Mammary epithelial cell (primary cell): ENCODE measurements at places on chromosomes 3 and 15.

DNA sequence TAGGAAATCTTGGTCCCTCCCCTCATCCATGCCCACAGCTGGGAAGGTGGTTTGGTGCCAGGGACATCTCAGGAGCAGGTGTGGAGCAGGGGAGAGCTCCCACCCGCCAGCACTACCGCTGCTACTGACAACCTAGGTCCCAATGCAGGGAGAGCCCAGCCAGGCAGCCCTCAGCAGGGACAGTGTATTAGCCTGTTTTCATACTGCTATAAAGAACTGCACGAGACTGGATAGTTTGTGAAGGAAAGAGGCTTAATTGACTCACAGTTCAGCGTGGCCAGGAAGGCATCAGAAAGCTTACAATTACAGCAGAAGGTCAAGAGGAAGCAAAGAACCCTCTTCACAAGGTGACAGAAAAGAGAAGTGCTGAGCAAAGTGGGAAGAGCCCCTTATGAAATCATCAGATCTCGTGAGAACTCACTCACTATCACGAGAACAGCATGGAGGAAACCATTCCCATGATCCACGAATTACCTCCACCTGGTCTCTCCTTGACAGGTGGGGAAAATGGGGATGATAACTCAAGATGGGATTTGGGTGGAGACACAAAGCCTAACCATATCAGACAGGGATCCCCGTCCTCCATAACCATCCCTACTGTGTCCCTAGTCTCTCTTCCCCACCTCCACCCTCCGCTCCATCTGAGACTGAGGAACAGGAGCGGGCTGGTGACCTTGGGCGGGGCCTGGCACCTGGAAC, 218.6 kb downstream of the TBC1D2B start:
- DNase-seq: no peak

GRCh38 chr15:90501898-90502297, 27.8 kb upstream of the CRTC3 start:
- no peak for DNase-seq

DNA sequence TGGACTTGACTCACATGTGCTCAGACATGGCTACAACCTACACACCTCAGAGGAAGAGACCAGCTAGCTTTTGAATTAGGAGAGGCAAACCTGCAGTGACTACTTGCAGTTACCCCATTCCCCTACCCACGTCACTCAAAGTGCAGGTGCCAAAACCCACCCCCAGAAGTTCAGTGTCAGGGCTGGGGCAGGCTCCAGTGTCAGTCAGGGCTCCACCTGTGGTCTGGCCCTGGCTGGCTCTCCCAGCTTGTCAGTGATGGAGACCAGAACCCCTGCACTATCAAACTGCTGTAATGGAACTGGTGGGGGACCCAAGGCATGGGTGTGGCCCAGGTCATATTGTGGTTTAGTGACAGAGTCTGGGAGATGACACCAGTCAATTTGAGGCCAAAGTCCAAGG, 32.6 kb upstream of the SLC41A3 start:
- no peak for DNase-seq

DNA sequence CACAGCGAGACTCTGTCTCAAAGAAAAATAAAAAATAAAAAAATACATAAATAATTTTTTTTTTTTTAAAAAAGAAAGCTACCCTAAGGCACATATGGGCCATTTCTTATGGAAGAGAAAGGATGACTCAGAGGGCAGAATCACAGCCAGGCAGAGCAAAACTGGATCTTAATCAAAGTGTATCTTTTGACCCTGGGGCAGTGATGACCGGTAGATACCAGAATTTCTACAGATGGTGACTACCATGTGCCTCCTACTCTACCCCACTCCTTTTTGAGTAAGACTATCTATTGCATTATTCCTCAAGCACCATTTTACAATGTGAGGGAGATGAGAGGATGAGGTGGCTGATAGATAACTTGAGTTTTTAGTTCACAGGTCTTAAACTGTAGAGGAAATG, 26.0 kb downstream of the TARS3 start:
- peak; percentile 74 for DNase-seq

- no peak for DNase-seq
Measured at GRCh38 chr3:168197162-168197561, 101.4 kb upstream of the GOLIM4 start.

- DNase-seq: no peak
Measured at GRCh38 chr15:58529041-58529440, 97.2 kb downstream of the LIPC start.

DNA sequence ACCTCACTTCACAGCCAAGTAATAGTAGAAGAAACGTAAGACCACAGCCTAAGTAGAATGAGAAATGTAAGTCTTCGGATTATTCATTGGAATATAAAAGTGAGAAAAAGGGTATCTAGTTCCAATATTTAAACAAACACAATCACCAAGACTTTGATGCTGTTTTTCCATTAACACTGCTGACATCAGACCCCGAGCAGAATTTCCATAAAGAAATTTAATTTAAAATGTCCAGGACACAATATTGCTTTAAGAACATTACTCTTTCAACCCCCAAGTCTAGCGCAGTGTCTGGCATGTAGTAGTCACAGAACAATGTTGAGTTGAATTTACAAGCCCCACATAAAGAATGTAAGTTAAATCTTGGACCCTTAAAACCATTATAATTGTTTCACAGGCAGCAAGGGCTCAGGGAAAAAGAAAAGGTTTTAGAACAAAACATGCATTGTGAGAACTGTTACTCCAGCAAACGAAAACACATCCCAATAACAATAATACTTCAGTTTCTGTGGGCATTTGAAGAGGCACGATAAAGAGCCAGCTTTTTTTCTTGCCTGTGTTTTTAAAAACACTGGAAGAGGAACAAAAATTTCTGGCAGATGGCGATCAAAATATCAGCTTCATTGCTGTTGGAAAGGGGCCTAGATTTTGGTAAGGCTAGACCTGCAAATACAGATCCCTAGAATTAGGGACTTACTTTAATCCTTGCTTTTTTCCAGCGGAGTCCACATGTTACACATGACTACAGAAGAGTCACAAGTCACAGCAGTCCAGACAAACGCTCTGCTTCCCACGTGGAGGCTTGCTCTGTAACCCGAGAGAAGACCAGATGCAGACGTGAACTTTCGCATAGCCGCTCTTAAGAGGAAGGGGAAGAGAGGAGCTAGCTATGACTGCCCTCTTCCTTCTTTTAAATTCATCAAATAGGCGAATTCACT, 77.9 kb upstream of the IGSF10 start:
- no peak for DNase-seq

GRCh38 chr15:31082771-31083369, 18.7 kb downstream of the TRPM1 start:
- DNase-seq: no peak

DNA sequence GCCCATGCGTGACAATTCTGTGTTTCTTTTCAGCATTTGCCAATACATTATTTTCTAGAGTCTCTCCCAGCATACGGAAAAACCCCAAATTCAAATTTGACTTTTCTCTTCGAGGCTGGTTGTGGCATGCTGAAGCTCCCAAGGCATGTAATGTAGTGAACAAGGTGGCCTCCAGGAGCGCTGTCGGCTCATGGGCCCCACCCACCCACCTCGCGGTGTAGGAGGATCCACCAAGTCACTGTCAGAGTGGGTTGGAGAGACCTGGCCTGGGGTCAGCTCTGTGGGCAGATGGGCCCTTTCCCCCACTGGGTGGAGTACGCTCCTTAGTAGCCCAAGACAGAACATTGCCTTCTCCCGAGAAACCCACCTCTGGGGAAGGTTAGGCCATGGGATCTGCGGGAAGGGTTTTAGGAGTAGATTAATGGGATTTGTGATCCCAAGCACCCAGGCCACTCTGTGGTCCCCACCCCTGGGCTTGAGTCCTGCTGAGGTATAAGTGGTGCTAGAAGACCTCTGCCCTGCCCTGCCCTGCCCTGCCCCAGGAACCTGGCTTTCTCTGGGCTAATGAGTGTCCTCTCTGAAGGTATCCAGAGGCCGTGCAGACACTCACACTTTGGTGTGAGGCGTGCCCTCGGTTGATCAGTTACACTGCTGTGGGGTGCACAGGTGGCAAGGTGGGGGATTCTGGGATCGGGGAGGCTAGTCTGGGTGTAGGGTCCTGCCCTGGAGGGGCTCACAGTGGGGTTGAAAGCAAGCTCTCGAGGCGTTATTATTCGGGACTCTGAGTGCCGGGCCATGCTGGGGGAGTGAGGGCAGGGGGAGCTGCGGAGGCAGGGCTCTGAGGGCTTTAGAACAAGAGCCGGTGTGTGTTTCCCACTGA, 97.9 kb downstream of the APBA2 start:
- no peak for DNase-seq

- DNase-seq: no peak
Measured at GRCh38 chr3:58627570-58627885, 39.0 kb downstream of the FAM3D start.

DNA sequence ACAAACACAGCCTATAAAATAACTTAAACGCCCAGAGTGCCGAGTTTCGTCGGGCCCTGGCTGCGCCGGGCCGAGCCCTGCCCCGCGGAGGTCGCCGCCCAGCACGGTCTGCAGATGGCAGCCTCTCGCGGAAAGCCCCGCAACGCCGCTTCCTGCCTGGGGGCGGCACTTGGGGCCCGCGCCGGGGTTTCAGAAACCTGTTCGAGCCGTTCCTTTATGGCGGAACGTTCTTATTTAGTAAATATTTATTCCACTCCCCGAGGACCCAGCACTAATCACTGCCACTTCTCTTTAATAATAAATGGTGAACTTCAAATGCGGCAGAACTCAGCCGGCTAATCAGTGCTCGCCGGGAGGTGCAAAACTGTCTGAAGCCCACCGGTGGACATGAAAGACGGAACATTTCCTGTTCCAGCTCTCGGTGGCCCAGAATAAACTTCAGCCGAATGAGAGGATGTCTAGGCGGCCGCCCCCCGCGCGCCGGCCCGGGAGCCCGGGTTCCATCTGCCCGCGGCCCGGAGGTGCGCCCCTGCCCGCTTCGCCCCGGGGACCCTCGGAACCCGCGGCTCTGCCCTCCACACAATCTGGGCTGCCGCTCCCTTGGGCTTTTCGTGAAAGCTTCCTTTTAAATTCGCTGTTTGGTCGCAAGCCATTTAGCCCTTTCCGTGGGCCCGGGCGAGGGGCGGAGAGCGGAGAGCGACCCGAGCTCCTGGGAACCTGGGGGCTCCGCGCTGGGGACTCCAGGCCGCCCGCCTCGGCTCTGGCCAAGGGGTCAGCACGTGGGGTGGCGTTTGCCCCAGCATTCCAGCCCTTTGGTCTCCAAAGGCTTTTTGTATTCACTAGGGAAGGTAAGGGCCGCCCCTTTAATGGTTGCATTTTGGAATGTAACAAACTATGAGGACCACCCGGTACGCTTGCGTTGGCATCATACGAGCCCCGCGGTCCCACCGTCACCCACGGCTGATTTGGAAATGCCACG, 110.8 kb upstream of the ATP11B start:
- peak; percentile 20 for DNase-seq

GRCh38 chr15:60528530-60528929, 49.6 kb upstream of the ICE2 start:
- peak; percentile 42 for DNase-seq

DNA sequence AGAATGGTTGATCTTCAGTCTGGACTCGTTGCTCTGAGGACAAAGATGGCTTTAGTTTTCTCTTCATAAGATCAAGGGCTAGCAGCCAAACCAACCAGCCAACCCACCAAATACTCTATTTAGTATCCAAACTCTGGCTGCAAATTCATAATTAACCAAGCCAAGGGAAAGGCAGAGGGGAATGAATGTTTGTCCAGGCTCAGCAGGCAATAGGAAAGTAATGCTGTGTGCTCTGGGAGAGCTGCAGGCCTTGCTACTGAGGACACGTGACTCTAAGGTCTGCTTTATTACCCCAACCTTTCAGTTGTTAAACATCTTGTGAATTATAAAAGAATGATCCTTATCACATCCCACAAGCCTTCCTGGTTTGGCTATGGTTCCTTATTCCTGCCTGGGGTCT, 52.3 kb upstream of the GALNT15 start:
- DNase-seq: no peak

DNA sequence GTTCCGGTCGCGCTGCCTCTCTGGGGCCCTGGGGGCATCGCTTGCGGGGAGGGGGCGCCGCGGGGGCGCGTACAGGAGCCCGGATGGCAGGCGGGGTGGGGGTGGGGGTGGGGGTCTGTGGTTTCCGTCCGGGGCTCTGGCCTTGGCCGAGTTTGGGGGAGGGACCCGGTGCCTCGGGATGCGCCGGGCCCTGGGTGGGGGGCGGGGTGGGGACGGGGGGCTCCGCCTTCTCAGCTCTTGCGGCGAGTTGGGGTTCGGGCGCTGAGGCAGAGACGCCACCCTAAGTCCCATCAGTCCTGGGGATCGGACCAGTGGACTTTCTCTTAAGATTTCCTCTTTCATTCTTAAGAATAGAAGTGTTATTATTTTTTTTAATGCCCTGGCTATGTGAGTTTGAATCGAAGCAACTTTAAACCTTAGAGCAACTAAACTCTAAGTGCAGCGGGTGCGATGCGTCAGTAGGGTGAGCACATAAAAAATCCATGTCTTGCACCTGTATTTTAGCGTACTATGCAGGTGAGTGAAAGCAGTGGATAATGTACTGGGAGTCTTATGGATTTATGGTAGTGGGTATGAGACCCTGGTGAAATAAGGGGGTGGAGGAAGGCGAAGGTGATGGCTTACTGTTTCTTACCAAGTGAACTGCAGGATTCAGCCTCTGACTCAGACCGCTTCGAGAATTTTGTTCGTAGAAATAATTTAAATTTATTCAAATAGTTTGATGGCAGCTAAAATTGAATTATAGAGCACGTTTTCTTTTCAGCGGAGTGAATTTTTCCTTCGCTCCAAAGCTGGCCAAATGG, 762 bp downstream of the CTNNB1 start:
- DNase-seq: peak; percentile 43

DNA sequence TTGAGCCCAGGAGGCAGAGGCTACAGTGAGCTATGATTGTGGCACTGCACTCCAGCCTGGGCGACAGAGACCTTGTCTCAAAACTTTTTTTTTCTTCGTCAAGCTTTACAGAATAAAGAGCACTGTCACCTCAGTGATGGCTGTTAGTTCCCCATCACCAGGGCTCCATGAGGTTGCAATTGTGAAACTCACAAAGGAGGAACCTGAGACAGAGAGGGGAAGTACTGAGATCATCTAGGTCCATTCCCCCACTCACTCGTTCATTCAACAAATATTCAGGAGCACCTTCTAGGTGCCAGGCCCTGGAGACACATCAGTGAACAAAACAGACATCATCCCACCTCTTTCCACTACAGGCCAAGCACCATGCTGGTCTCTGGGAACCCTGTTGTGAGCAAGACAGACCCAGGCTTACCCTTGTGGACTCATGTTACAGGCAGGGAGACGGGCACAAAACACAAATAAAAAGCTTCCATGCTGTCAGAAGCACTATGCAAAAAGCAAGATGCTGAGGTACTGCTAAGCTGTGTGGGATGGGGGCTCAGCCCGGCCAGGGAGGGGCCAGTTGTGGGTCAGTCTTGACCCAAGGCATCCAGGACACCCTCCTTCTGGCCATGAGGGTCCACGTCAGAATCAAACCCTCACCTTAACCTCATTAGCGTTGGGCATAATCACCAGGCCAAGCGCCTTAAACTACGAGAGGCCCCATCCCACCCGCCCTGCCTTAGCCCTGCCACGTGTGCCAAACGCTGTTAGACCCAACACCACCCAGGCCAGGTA, 2.1 kb upstream of the RHO start:
- DNase-seq: no peak
